ENCODE measurements at places on chromosomes 2 and 18.

DNA sequence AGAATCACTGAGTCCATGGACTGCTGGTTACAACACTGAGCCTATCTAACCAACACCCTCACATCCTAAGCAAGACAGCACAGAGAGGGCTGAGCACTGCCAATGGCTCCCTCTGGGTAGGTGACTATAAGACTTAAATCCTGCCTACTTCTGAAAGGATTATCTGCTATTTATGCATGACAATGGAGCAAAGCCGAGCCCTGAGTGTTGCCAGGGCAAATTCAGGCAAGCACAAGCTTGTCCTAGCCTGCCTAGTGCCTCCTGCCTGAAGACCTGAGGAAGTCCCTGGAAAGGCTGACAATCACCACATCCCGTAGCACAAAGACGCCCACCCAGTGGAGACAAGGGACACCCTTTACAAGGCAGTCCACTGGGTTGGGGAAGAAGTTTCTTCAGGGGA lies 129.7 kb downstream of the OSR1 start:
- peak; percentile 17 for DNase-seq

- no peak for DNase-seq
These were observed 428.3 kb downstream of the PARD3B start for GRCh38 chr2:204973616-204974015.

DNA sequence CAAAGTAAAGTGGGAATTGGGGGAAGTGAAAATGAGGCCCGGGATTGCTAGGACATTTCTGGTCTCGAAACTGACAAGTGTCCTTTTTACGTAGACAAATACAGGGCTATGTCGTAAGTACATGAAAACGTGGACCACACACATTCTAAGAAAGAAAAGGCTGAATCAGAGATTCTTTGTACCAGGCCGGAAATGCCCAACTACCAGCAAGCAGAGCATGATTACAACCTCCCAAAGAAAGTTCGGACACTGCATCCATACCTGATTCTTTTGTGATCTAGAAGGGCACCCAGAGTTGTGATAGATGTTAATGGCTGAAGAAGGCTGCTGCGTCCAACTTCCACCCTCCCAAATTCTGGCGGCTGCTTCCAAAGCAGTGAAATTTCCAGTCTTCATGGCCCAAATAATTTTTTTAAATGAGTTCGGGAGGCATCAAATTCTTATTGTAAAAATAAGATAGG lies 1.7 kb downstream of the RBMS1 start:
- no peak for DNase-seq

- peak; percentile 29 for DNase-seq
These were observed 8.2 kb downstream of the KCNJ3 start for GRCh38 chr2:154706660-154707059.

- DNase-seq, result no peak
These were observed 713.4 kb downstream of the LRRTM4 start for GRCh38 chr2:76808732-76809131.

DNA sequence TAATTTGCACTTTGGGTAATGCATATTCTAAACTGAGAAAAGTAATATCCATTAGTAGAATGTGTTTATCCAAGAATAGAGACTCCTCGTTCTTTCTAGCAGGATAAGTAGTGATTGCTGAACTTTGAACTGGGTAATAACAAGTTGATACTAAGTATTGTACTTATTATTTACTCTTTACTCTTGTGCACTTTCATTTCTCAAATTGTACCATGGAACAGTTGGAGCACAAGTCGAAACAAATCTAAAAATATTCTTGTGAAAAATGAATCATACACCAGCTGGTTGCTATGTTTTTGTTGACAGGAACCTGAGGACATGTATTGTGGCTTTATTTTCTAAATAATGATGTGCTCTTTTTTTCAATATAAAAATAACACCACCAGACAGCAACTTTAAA lies 111.9 kb downstream of the RGPD3 start:
- DNase-seq, result no peak

All from DMS 273 treated with DMSO at 0.1 percent for 48 hours (cell line).